ENCODE measurements at places on chromosomes 12 and 14.

GRCh38 chr14:36424478-36425102 lies 95.4 kb downstream of the NKX2-1 start:
- DNase-seq, result no peak

DNA sequence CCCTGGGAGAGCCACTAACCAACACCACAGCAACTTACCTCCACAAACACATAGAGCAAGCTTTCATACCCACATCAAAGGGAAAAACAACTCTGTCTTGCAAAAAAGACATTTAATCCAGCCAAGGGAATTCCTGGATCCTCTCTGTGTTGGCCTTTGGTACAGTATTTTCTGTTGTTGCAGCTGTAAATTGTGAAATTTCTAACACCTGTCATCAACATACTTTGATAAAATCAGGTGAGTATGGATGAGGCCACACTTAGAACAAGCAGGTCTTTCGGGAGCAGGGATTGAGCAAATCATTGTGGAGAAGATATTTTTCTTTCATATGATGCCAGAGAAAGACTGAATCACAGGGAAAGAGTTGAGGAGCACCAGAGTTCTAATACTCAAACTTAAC lies 89.3 kb downstream of the SPTSSA start:
- no peak for DNase-seq

GRCh38 chr12:66879409-66879808 lies 200.5 kb upstream of the GRIP1 start:
- DNase-seq, result no peak

GRCh38 chr12:1826401-1826800 lies 6.0 kb downstream of the LRTM2 start:
- no peak for DNase-seq

- peak; percentile 2 for DNase-seq
Observed at GRCh38 chr12:4196805-4197420, 76.6 kb upstream of the CCND2 start.

DNA sequence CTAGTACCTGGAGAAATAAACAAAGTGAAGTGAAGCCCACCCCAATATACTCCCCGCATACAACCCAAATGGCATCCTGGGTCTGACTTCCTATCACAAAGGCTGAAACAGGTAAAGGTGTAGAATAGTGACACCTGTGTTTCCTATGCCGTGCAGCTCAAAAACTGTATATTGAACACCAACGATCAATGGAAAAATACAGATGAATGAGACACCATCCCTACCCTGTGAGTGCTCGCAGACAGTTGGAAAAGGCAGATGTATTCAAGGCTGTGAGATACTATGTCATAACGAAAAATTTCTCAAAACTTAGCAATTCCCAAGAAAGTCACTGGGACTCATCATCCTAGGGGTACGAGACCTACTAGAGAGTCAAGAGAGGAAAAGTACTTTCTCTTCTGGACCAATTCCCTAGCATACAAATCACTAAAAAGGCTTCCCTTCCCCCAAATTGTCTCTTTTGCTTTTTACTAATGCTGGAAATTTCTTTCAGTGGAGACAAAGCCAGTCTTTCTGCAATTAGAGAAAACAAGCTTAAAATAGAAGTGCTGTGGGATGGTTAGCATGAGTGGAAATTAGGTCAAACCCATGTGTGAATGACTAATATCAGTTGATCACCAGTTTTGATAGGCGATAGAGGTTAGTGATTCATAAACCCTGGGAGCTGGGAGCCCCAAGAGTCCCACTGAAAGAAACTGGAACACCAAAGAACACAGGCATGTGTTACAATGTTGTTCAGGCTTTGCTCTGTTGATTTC lies 249.7 kb downstream of the SPTSSA start:
- peak; percentile 29 for DNase-seq

GRCh38 chr14:51638071-51638944 lies 13.4 kb upstream of the FRMD6 start:
- DNase-seq, result no peak

- no peak for DNase-seq
Observed at GRCh38 chr12:90682398-90682797, 272.6 kb downstream of the CCER1 start.

DNA sequence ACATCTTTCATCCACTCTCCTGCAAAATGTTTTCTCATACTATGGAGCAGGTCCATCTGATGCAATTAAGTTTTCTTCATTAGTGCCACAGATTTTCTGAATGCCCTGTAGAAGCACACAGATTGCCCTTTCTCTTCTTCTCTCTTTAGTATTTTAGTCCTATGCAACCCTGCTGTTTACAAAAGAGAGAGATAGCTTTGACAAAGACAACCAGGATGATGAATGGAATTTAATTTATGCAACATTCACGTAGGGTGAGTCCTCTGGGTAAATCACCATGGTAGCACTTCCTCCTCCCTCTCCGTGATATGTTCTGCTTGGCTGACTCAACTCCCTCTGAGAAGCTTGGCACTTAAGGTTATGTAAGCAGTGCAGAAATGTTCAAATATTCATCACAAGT lies 400.9 kb upstream of the PDE3A start:
- DNase-seq, result no peak

DNA sequence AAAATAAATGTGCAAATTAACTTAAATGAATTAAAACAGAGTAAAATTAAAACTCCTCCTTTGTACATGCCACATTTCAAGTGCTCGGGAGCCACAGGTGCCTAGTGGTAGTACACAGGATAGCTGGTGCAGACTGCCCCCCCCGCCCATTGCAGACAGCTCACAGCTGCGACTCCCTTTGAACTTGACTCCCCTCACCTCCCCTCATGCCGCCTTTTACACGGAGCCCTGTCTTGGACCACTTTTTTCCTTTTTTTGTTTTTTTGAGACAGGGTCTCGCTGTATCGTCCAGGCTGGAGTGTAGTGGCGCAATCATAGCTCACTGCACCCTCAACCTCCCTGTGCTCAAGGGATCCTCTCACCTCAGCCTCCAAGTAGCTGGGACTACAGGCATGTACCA lies 11.5 kb downstream of the SETD1B start:
- no peak for DNase-seq

DNA sequence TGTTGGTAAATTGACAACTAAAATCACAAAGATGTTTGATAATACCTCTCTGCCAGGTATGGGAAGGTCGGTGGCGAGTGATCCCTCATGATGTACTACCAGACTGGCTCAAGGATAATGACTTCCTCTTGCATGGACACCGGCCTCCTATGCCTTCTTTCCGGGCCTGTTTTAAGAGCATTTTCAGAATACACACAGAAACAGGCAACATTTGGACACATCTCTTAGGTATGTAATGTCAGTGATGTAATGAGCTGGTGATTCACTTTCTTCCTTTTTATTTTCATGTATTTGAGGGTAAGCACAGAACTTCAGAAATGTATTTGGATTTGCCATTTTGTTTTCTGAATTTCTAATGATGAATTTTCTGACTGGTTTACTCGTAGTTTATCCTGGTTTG lies 42.6 kb upstream of the LRTM2 start:
- no peak for DNase-seq

- DNase-seq, result no peak
Observed at GRCh38 chr12:29041621-29042020, 107.5 kb upstream of the FAR2 start.

DNA sequence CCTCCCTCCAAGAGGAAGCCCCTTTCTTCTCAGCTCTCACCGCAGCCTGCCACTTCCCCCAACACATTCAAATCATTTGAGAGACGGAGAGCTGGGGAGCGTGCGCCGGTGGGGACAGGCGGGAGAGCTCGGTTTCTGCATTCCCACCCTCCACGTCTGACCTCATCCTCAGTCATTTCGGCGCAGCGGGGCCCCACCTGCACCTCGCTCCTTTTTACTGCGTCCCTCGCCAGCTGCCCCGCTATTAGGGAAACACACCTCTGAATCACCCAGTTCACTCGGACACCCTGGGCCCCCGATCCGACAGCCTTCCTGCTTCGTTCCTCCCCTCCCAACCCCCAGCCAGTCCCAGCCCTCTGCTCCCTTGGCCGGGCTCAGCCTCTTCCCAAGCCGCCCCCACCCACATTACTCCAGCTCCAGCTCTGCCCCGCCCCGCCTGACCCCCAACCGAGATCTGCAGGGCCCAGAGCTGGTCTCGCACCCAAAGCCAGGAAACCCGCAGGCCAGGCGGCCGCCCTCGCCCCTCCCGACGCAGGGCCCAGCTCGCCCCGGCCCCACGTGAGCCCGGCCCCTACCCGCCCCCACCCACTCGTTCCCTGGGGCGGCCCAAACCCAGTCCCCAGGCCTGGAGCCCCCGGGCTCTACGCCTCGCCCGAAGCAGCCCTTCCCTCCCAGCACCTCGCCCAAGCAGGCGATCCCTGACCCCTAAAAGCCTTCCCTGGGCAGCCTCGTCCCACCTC lies 783 bp downstream of the CORO1C start:
- peak; percentile 35 for DNase-seq

GRCh38 chr12:15171012-15171655 lies 50.1 kb downstream of the RERG start:
- DNase-seq, result no peak

DNA sequence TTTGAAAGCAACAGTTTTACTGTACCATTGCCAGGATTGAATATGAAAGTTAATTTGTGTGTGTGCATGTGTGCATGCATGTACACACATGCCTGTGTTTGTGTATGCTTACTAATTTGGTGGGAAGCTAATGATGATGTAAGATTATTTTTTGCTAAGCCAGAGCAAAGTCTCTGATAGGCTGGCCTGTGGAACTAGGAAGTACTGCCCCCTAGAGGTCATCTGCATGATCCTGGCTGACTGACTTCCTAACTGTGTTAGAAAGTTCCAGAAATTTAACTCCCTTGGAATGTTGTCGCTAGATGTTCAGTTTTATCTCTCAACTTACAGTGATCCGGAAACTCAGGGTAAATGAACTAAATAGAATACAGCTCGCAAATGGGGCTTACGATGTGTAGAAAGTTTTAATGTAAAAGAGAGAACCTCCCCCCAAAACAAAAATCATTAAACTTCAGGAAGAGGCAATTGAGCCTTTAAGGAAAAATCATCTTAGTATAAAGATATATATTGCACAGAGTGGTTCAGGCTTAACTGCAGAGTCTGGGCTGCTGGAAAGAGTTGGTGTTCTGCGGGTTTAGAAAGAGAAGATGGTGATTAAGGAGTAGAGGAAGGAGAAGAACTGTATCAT lies 34.3 kb upstream of the SLC38A1 start:
- peak; percentile 12 for DNase-seq

GRCh38 chr12:117825827-117826226 lies 143.0 kb downstream of the KSR2 start:
- DNase-seq, result no peak

- DNase-seq, result no peak
Observed at GRCh38 chr12:130514149-130514551, 176.5 kb downstream of the PIWIL1 start.

DNA sequence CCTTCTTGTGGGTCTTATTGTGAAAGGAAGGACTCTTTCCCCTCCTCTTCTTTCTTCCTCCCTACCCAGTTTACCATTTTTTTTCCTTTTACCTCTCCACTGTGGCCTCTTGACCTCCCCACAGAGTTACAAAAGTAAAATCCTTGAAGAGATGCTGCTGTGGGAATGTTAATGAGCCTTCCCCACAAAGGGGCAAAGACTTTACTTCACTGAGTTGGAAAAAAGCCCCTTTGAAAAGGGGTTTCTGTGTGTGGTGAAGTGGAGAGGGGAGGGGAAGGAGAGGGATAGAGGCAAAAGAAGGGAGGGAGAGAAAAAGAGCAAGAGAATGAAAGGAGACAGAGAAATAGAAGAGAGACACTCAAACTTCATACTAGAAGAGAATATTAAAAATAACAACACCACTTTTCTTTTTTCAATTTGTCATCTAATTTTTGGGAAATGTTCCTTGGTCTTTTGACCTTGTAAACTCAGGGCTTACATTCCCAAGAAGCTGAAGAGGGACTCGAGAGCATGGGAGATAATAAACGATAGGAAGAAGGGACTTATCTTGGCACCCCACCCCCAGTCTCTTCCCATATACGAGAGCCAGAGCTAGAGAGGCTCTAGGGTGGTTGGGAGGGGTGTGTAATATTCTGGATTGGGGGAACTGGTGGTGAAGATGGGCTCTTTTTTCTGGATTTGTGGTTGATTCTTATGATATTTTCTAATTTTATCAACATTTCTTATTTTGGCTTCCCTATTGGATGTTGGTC lies 13.2 kb upstream of the SALL2 start:
- no peak for DNase-seq

DNA sequence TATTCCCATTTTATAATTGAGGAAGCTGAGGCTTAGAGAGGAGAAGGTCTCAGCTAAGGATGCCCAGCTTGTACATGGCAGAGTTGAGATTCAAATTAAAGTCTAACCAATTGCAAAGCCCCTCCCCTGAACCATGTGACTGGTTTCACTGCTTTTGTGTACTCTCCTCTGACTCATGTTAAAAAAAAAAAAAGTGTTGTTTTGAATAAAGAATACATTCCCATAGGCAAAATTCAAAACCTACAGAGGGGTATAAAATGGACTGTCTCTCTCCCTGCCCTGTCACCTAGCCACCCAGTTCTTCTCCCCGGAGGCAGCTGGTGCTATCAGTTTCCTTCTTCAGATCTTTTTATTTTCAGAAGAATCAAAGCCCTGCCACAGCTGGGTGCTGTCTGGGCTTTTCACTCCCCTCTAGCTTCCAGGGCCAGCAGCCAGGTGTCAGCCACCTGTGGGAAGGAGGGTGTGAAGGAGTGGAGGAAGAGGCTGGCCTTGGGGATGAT lies 5.4 kb downstream of the PSMD9 start:
- DNase-seq, result peak; percentile 34

- no peak for DNase-seq
Observed at GRCh38 chr12:28209782-28210181, 19.5 kb downstream of the CCDC91 start.

DNA sequence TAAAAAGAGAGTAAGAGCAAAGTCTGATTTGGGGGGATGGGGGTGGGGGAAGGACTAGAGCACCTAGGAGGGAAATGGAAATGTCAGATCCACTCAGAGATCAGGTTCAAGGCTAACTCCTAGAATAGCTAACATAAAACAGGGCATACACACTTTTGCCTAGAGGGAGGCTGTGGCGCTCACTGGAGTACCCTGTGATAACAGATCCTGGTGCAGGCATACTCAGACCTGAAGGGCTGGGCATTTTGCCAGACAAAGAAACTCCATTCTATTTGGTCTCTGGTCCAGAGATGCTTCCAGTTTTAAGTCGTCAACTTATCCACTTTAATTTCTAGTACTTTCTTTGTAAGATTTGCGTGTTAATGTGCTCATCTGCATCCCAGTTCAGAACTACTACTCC lies 5.8 kb downstream of the CTDSP2 start:
- DNase-seq, result no peak

GRCh38 chr12:3269594-3269993 lies 192.4 kb downstream of the TSPAN9 start:
- no peak for DNase-seq

DNA sequence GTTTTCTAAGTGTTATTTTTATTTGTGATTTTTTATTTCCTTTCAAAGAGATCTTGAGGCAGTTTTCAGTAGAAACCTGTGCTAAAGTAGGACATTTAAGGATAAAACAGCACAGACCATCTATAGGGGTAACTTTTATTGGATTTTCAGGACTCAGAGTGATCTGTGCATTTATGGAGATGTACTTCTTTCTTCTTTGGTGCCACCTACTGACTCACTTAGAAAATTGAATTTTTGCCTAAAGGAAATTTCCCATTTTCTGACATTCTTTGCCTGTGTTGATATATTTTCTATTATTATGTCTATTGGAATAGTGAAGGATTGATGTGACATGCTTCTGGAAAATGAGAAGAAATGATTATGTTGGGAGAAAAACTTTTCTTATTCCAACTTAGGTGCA lies 113.0 kb downstream of the UNC79 start:
- DNase-seq, result no peak

GRCh38 chr14:75979071-75979571 lies 2.7 kb downstream of the TGFB3 start:
- DNase-seq, result no peak

All from T-helper 2 cell treated with Interferon-gamma antibody and Interleukin-4, amounts not matched to agents 5 μg/mL and 100 μg/mL, for 36 hours (primary cell).